CD4-positive, alpha-beta T cell treated with Interferon alpha-2 for 1 hour (primary cell): ENCODE measurements at places on chromosomes 3 and 15.
A peak's percentile ranks its signal among the peaks of the same experiment; 100 is the strongest.

- DNase-seq, result no peak
Observed at GRCh38 chr3:130849091-130849552, 44.8 kb upstream of the ATP2C1 start.

- DNase-seq, result no peak
Observed at GRCh38 chr3:73685061-73685460, 60.3 kb upstream of the PDZRN3 start.

GRCh38 chr3:97927704-97928103 lies 44.5 kb downstream of the RIOX2 start:
- DNase-seq, result no peak

DNA sequence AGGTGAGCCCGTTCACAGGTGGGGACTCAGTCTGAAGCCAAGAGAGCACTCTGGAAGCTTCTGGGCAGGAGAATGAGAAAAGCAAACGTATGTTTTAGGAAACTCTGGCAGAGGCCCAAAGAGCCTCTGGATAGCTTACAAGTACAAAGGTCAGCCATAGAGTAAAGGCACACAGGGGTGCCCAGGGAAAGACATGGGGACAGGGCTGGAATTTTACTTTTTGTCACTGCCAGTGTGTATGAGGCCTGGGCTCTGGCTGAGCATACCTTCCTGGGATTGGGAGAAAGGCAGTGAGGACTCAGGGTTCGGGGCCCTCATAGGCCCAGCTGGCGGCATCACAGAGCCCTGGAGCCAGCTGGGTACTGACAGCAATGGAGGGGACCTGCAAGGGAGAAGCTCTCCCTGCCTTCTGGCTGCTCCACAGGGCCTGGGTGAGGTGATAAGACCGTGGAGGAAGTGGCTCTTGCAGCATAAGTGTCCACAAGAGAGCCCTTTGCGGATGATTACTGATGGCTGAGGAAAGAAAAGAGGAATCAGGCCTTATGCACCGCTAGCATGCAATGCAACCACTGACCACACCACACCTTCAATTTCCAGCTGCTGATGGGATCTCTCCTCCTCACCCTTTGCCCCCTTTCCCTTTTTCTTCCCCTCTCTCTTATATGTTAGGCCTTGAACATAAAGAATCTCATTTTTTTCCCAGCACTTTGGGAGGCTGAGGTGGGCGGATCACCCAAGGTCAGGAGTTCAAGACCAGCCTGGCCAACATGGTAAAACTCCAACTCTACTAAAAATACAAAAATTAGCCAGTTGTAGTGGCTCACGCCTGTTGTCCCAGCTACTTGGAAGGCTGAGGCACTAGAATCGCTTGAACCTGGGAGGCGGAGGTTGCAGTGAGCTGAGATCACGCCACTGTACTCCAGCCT lies 25.1 kb upstream of the BCL2L10 start:
- peak; percentile 16 for DNase-seq

DNA sequence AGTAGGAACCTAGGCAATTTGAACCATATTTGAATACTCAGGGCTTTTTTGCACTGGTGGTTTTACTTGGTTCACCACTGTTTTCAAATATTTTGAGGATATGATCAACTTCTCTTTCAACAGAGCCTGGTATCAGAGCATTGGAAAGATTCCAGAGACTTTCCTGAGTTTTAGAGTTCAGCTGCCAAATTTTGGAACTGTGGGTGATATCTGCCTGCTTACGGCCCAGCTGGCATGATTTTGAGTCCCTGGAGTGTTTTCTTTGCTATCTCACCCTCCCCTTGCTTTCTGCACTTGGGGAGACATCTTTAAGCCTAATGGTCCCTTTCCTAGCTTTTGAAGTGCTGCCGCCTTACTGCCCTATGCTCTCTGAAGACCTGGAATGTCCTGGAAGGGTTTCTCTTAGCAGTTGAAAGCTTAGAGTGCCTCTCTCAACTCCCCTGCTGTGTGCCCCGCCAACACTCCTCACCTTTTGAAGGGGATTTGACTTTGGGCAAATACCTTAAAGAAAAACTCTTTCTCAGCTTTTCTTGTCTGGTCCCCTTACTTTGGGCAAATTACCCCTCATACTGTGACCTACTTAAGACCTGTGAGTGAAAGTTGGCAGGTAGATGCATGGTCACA lies 539.1 kb downstream of the MFSD1 start:
- no peak for DNase-seq

DNA sequence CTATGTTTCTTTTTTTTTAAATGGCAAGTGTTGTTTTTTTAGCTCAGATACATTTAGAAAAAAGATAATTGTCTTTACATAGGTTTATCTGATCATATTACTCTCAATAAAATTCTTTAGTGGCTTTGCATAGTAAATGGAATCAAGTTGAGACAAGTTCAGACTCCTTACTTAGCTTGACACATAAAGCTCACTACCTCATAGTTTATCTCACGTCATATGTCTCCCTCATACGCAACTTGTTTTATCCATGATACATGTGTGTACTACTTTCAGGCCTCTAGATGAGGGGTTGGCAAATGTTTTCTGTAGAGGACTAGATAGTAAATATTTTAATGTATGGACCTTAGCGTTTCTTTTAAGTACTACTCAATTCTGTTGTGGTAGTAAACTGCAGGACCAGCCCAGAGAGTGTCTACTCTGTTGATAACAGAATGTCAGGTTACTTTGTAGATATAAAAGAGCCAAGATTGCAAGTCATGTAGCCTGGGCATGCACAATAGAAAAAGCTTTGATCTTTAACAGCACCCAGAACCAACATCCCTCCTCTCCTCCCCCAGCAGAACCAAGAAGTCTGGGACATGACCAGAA lies 28.2 kb upstream of the MGA start:
- no peak for DNase-seq

DNA sequence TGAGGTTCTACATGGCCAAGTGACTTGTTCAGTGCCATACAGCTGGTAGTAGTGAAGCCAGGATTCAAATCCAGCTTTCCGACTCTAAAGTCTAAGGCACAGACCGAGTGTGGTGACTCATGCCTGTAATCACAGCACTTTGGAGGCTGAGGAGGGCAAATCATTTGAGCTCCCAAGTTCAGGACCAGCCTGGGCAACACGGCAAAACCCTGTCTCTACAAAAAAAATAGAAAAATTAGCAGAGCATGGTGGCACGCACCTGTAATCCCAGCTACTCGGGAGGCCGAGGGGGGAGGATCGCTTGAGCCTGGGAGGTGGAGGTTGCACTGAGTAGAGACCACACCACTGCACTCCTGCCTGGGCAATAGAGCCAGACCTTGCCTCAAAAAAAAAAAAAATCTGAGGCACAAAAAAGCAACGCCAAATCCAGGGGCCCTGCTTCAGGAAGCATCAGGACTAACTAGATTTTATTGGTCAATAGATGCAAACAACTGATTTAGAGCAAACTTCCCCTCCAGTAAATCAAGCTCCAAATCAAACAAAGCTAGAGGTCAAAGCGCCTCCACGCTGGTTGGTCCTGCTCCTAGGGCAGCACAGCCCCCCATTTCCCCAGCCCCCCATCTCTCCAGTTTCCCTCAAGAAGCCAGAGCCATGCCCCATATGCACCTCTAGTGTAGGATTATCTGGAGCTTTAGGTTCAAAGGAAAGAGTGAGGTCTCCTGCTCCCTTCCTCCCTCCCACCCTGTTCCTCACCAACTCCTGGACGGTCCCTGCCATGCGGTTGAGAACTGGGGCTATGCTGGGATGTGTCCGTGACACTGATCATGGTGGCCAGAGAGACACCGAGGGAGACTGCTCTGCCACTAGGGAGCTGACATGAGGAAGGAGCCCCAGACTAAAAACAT lies 2.9 kb upstream of the TNK2 start:
- DNase-seq, result no peak

GRCh38 chr3:182121401-182121800 lies 409.7 kb downstream of the SOX2 start:
- no peak for DNase-seq

- DNase-seq, result peak; percentile 34
Observed at GRCh38 chr15:70507772-70508371, 255.5 kb downstream of the UACA start.

- DNase-seq, result no peak
Observed at GRCh38 chr15:59659366-59659765, 2.1 kb upstream of the GTF2A2 start.

DNA sequence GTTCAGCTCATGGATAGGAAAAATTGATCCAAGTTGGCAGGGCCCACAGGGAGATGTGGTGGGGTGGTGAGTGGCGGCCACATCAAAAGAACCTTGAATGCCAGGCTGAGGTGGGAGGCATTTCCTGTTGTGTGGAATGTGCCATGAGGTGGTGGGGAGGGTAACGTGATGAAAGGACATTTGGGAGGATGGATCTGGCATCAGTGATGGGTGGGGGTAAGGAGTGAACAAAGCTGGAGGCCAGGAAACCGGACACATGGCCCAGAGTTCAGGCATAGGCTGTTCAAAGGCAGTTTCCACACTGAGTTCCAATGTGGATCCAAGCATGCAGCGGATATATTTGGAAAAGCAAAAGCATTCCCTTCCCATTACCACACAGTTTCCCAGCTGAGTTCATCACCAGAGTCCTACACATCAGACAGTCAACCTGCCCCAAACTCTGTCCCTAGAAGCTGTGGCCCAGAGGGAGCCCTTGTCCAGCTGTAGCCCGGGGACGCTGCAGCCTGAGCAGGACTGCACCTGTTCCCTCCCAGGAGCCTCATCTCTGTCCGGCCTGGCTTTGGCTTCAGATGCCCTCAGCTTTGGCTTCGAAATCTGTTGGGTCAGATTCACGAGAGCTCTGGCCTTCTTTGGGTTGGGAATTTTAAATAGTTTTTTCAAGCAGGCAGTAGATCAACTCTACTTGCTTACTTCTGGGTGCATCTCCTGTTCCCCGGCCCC lies 37.8 kb upstream of the GOLGA6B start:
- no peak for DNase-seq

- DNase-seq, result no peak
Observed at GRCh38 chr3:124592658-124593441, 137.4 kb upstream of the UMPS start.

DNA sequence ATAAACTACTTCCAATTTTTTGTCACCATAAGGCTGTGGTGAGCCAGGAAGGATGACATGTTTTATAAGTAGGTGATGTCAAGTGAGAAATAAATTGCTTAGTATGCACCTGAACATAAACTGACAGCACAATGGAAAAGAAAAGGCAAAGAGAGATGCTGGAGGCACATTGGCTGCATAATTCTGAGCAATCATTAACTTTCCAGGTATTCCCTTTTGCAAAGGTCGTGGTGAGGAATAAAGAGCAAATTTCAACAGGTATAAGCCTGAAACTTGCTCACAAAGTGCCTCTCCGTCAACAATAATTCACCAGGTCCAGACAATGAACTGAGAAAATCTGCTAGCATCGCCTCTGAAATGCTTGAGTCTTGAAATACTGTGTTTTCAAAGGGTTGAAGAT lies 48.2 kb downstream of the ITGB5 start:
- no peak for DNase-seq

GRCh38 chr3:196757876-196758739 lies 18.5 kb downstream of the PAK2 start:
- no peak for DNase-seq

- no peak for DNase-seq
Observed at GRCh38 chr3:61657689-61658088, 96.3 kb downstream of the PTPRG start.

- DNase-seq, result no peak
Observed at GRCh38 chr15:40787344-40787841, 17.6 kb downstream of the C15orf62 start.

- DNase-seq, result peak; percentile 45
Observed at GRCh38 chr15:73141216-73141900, 89.1 kb downstream of the NEO1 start.

DNA sequence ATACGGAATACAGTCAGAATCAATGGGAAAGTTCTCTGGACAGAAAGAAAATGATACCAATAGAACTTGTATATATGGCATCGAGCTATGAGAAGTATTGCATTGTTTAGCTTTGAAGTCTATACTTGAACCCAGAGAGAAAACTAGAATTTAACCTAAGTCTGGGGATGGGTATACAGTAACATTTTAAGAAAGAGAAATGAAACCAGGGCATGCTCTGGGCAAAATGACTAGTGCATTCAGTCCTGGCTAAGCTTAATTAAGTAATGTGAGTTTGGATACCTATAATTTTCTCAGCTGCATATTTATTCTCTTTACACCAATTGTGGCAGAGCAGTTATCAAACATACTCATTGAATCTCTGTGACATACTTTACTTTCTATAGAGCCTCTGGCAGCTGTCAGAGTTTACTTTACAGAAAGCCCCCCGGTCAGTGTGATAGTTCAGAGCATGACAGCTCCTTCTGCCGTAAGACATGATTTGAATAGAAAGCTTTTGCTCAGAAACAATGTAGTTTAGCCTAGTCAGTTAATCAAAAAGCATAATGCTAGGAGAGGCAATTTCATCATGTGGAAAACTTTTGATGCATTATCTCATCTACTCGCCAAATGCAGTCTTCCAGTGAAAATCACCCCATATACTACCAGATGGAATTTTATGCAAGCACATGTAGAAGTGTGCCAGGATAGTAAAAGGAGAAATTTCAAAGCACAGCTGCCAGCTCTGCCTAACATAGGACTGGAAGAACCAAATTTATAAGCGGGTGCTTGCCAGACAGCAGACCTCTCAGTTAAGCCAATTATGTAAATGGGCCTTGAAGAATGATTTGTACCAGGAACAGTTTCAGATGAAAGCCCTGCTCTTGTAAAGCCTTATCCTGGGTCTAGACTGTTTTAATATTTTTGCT lies 40.7 kb downstream of the OXSM start:
- no peak for DNase-seq

GRCh38 chr3:44995142-44995770 lies 19.2 kb downstream of the EXOSC7 start:
- DNase-seq, result no peak

DNA sequence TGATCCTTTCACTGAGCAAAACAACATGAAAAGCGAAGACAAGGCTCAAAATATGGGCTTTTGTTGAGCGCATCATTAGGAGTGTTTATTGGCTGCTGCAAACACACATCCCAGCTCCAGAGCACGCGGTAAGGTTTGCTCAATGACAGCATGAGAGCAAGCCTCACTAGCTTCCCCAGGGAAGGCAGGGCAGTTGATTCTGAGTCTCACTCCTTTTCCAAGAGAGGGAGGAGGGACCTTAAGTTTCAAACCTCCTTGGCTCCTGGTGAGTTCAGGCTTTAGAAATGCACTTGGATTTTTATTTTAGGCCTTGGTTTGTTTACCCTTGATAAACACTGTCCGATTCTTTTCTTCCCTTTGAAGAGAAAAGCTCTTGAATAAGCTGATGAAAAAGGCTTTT lies 69.1 kb upstream of the CACNA2D3 start:
- DNase-seq, result no peak

DNA sequence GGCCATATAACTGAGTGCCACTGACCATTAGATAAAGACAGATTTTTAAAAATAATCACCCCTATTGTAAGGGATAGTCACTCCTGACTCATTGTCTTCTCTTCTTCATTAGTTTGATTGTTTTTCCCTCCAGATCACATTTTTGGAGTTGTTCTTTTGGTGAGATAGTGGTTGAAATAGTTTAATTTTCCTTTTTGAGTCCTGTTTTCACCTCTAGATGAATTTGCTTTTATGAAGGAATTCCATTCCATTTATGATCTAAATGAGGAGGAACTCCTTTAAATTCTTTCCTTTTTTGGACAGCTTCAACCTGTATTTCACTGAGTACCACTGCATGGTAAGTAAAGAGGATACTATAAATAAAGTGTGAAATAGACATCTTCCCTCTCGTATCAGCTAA lies 112.4 kb downstream of the GREM1 start:
- no peak for DNase-seq
